Activated CD8-positive, alpha-beta memory T cell treated with anti-CD3 and anti-CD28 coated beads for 4 hours (primary cell): ENCODE measurements at places on chromosomes 4 and X.

DNA sequence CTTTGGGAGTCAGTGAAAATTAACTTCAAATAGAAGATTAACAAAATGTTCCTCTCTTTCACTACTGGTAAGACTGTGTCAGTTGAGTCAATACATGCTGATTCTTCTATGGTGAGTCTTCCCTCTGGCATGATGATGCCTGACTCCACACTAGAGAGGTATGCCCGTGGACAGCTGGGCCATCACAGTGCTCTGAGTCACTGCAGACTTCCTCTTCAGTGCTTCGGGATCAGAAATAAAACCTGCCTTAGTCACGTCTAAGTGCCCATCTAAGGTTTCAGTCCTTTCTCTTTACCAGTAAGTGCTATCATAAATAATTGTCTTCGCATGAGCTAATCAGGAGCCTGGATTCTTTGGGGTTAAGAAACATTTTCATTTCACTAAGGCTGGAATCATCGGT is 1.6 kb upstream of the ASB5 start:
- no peak for DNase-seq

DNA sequence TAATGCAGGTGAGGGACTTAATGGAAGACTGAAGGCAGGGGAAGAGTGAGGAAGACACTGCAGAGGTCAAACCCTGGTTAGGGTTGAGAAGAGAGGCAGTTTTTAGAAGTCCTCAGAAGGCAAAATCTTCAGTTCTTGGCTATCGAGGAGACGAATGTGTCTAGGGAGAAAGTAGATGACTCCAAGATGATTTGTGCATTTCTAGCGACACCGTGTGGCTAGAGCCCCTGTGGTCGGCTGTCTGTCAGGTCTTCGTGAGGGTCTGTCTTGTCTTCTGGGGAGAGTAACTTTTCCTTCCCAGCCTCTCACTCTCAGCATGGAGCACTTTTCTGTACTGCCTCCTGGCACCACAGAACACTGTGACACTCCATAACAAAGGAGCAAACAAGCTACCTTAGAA is 458.1 kb downstream of the STIM2 start:
- DNase-seq: no peak

GRCh38 chr4:7429069-7429416 is 5.7 kb downstream of the PSAPL1 start:
- no peak for DNase-seq

DNA sequence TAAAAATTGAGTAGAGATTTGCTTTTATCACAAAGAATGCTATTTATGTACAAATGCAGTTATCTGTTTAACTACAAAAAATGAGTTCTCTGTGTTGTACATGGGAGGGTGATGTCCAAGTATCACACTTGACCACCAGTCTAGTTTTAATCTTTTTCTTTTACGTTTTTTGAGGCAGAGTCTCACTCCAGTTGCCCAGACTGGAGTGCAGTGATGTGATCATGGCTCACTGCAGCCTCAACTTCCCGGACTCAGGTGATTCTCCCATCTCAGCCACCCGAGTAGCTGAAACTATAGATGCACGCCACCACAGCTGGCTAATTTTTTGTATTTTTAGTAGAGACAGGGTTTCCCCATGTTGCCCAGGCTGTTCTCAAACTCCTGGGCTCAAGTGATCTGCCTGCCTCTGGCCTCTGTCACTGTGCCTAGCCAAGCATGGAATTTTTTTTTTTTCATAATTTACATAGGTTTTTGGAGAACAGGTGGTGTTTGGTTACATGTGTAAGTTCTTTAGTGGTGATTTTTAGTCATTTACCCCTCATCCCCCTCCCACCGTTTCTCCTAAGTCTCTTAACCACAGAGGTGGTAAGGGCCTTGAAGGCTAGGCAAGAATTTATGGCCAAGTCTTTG is 47.9 kb upstream of the RPA4 start:
- DNase-seq: no peak

DNA sequence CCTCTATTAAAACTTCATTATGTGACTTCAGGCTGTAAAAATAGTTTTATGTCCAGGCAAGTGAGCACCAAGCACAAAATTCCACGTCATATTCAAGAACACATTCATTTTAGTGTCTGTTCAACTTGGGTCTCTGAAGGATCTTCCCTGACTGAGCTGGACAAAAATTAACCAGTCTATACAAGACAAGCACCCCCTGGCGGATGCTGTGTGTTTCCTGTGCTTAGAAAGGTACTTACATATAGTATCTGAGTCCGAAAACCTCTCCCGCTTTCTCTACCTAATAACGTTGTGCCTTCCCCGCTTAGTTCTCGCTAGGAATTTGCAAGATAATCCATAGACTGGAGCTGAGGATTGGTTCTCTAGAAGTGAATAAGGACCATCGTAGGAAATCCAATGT is 2214.5 kb upstream of the TENM3 start:
- no peak for DNase-seq

DNA sequence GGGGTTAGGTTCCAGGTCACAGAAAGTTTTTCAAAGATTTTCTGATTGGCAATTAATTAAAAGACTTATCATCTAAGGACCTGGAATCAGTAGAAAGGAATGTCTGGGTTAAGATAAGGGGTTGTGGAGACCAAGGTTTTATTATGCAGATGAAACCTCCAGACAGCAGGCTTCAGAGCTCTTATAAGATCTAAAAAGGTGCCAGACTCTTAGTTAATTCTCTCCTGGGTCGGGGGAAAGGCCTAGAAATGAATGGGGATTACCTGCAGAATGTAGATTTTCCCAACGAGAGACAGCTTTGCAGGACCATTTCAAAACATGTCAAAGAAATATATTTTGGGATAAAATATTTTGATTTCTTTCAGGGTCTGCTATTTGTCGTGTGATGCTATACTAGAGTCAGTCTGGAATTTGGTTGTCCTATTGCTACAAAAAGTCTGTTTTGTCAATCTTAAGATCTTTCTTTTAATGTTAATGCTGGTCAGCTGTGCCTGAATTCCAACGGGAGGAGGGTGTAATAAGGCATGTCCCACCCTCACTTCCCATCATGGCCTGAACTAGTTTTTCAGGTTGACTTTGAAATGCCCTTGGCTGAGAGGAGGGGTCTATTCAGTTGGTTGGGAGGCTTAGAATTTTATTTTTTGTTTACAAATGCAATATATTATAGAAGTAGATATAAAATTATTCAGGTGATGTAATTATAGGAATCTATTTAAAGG is 15.8 kb downstream of the EGF start:
- DNase-seq: no peak

- no peak for DNase-seq
Measured at GRCh38 chr4:32140636-32141035, 1420.5 kb downstream of the PCDH7 start.
